BE2C (cell line): ENCODE measurements at places on chromosomes 13 and 19.

GRCh38 chr13:98039964-98040363 is 86.5 kb downstream of the IPO5 start:
- no peak for DNase-seq

DNA sequence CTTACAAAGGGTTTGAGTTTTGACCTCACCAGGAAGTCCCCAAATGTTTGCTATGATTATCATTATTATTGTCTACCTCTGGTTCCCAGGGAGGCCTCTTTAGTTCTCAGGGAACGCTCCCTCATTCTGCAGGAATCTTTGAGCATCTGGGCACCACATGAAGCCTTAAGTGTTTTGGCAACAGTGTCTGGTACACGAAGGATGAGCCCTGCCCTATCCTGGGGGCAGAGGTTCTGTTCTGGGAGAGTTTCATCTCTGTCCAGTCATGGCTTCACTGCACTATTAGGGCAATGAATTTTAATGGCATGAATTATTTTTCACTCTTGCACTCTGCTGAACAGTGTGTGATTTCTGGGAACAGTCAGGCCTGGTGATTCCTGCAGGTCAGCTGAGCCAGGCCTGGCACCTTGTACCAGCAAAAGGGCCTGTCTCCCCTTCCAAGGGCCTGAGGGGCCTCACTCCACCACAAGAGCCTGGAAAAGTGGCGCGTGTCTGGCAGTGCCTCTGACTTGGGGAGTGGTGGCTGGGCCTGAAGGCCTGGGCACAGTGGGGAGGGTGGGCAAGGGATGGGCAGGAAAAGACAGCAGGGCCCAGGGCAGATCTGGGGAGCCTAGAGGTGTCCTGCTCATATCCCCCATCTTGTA is 4.6 kb downstream of the FAM187B start:
- DNase-seq, result no peak

GRCh38 chr13:26813321-26813979 is 52.9 kb upstream of the GPR12 start:
- no peak for DNase-seq

GRCh38 chr19:4015705-4016402 is 8.3 kb downstream of the PIAS4 start:
- DNase-seq, result peak; percentile 84

DNA sequence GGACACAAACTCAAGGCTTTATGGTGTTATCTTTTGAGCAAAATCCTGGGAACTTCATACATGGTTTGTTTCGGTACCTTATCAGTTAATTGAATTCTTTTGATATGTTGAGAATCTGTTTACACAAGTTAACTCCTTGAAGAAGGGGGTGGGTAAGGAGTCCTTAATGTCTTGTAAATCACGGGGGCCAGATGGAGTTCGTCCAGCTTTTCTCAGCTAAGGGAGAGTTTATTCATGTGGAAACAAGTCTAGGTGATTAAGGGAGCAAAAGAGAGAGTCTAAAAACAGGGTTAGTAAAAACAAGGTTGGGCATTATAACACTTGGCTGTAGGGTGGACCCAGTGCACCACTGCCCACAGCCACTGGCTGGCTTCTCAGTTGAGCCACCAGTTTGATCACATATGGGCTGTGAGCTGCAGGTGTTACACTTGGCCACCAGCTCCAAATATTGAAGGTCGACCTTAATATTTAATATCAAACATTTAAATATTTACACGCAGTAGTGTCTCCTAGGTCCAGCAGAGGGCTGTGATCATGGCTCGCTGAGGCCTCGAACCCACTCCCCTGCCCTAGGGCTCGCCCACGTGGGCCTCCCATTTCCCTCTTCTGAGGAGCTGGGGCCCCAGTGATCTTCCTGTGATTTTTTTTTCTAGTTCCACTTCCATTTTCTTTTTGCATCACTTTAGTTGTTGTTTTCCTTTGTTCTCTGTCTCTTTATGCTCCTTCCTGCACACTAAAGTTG is 21.0 kb upstream of the ZNF43 start:
- no peak for DNase-seq
